ENCODE measurements at places on chromosomes 1 and 21.

DNA sequence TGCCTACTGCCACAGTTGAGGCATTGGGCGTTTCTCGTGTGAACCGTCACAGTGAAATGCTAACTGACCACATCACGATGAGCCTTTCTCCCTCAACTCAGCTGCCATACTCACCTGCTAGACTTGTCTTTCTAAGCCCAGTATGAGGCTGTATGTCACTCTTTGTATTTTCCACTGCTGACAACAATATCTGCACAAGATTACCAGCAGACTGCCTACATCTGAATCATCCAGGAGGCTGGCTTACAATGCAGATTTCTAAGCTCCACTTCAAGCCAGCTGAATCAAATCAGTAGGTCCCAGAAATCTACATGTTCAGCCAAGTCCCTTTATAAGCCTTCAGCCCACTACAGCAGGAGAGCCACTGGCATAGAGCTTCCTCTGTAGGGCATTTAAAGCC, 355.0 kb upstream of the DUSP10 start:
- DNase-seq = no peak

DNA sequence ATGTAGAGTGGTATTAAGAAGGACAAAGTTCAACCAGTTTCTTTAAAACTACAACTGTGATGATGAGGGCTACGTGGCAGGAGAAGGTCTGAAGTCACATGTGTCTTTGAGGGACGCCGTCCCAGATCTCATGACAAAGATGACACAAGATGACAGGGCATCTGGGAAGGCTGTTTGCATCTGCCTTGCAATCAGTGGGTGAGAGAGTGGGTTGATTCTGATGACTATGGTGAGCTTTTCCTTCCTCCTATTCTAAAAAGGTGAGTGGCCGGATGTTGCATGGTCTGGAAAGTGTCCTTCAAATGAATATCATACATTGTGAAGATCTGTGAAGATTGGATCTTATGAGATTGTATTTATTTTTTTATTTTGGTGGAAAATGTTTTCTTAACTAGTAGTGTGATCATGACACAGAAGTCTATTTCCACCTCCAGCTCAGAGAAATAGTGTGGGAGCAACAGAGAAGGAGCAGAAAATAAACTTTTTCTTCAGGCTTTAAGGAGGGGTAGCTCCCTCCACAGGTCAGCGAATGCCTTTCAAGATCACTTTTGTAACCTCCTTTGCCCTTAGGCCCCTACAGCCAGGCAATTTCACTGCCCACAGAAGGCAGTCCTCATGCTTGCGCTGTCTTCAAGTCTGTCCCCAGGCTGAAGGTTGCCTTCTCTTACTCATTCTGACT, 76.0 kb upstream of the ATF3 start:
- DNase-seq = no peak

DNA sequence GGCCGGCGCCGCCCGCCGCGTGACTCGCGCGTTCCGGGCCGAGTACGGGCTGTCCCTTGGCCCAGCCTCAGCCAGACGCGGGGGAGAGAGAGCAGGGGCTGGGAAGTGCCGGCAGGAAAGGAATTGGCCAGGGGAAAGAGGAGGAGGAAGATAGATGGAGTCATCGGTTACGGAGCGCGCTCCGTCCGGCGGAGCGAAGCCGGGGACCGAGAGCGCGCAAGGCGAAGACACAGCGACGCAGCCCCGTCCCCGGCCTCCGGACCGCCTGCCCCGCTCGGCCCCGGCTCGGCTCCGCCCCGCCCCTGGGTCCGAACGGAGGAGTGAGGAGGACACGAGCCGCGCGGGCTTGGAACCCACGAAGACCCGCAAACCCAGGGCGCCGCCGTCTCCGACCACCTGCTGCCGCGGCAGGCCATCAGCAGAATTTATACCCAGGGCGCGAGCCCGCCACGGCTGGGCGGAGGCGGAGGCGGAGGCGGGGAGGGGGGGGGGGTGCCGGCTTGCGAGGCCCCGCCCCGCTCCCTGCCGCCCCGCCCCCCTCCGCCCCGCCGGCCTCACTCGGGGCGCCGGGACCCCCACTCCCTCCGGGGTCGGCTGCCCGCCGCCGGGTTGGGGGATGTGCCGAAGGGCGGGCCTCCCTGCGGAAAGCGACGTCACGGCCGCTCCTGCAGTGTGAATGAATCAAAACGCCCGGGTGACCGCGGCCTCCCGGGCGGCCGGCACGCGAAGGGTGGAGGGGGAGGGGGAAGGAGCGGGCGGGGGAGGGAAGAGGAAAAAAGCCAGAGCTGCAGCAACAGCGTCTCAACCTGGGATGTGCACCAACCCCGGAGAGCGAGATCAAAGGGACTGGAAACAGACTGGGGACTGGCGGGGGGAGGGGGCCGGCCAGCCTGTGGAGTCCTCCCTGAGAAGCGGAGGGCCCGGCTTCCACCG, at the start of gene LHX4:
Gene LHX4, plus strand, starts transcription at position 782 of the 933 bp plus-strand sequence. CDS start 266 bp downstream, outside the sequence.
- DNase-seq = no peak

DNA sequence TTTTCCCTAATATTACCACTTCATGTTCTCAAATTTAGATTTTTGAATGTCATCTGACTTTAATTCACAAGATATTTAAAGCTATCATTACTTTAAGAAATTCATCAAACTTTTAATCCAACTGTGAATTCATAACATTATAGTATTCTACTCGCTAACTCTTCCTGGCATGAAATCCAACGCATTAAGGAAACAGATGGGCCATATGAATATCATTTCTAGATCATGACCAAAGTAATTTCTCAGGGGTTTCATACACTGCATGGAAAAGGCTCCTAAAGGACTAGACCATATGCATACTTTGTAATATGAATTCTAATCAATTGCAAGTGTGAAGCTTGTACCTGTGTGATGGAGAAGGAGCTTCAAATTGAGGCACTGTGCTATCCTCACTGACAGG, 72.4 kb downstream of the COP1 start:
- no peak for DNase-seq

DNA sequence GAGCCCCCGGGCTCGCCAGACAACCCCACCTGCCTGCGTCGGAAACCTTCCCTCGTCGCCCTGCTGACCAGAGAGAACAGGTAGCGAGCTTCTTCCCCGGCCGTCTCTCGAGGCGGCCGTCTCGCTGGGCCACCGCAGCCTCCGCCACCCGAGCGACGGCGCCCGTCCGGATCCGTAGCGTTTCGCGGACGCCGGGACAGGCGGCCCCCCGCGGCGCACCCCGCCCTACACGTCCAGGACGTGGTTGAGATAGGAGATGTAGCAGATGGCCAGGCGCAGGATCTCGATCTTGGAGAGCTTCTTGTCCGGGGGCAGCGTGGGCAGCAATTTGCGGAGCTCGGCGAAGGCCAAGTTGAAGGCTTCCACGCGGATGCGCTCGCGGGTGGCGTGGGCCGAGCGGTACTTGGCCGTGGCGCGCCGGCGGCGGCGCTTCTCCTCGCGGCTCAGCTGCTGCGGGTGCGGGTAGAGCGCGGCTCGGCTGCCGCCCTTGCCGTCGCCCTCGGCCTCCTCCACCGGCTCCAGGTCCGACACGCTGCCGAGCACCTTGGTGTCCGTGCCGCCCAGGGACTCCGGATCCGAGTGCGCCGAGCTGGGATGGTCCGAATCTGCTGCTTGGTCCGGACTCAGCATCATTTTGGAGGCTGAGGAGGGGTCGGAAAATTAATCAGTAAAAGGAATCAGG, 3.0 kb downstream of the NHLH2 start:
- peak; percentile 45 for DNase-seq

Measured in NCI-H524 (cell line).